ENCODE measurements at places on chromosomes 7 and 10.

DNA sequence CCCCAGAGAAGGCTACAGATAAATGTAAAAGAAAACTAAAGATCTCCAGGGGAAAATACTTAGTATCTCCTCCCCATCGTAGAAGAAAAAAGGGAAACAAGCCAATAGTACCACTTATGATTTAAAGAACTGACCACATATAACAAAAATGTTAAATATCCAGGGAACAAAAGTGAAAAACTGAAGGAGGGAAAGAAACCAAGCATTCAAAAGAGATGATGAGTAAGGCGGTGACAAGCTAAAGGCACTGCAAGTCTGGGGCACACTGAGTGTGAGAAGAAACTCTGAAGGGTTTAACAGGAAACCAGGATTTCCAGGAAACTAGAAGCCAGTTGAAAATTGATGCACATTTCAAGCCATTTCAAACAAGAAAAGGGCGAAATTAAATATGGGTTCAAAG lies 226.3 kb downstream of the AHR start:
- no peak for DNase-seq

GRCh38 chr10:107577221-107577620 lies 412.7 kb upstream of the SORCS1 start:
- no peak for DNase-seq

DNA sequence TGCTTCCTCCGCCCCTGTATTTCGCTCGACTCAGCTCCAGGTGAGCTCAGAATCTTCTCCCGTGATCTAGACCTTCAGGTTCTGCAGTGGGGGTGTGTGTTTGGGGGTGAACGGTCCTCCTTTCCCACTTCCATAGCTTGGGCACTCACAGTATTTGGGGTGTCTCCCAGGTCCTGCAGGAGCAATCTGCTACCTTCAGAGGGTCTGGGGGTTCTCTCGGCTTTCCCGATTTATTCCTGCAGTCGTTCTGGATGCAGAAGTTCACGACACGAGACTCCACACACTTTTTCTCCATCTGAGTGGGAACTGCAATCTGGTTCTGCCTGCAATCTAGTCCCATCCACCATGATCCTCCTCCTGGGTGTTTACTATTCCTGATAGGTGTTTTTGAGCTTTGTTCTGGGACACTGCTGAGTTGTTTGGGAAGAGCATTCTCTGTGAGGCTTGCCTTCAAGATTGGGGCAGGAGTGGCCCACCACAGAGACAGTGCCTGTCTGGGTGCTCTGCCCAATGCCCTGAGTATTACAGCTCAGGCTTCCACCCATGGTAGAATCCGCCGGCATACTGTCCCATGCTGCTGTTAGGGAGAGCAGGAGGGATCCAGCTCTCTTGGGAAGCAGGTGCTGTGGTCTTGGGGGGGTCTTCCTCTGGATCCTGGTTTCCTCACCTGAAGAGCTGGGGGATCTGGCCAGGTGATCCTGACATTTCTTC lies 29.8 kb downstream of the JAKMIP3 start:
- peak; percentile 35 for DNase-seq

DNA sequence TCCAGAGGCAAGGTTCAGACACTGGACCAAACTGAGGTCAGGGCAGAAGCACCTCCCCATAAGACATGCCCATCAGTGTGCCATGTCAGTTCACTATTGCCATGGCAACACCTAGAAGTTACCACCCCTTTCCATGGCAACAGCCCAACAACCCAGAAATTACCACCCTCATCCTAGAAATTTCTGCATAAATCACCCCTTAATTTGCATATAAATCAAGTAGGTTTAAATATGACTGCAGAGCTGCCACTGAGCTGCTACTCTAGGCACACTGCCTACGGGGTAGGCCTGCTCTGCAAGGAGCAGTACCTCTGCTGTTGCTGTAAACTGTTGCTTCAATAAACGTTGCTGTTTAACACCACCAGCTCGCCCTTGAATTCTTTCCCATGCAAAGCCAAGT lies 12.7 kb downstream of the STEAP2 start:
- DNase-seq, result no peak

GRCh38 chr7:81573932-81574331 lies 195.9 kb downstream of the HGF start:
- no peak for DNase-seq

GRCh38 chr10:21694631-21695030 lies 160.6 kb downstream of the MLLT10 start:
- DNase-seq, result no peak

GRCh38 chr10:266974-267425 lies 131.7 kb downstream of the ZMYND11 start:
- no peak for DNase-seq

DNA sequence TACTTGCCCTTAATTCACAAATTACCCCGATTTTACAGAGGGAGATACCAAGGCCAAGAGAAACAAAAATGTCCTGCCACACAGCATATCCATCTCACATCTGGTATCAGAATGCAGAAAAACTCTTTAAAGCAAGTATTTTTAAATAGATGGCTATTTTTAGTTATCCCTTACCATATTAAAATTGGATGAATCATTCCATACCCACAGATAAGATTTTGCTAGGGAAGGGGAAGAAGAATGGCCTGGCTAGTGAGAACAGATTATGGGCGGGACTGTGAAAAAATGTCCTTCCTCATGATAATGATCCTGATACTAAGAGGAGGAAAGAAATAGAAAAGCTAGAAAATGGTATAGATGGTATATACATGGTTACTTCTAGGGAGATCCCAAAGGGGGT lies 80.6 kb upstream of the GATAD1 start:
- no peak for DNase-seq

- no peak for DNase-seq
Measured at GRCh38 chr7:112042631-112043030, 163.6 kb downstream of the DOCK4 start.

DNA sequence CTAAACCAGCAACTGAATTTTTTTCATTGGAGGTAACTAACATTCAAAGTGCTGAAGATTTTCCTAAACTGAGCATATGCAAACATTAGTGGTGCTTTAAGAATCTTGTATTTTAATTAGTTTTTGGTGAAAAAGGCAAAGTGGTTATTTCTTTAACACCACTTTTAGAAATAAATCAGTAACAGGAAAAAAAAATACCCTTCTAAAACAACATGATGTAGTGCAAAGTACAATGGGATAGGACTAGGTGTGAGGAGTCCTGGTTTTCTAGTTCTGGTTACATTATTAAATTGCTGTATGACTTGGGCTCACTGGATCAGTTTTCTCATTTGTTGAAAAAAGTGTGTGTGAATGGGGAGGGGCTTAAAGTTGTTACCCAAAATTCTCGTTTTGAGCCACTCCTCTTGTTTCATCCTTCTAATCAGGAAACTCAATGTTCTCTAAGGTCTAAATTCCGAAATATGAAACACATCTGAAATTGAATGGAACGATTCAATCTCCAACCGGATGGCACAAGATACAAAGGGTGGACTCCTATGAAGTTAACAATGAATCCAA lies 1.8 kb downstream of the WASL start:
- DNase-seq, result no peak

Data from activated CD8-positive, alpha-beta memory T cell treated with anti-CD3 and anti-CD28 coated beads, Interleukin-2, amount 10 ng/mL, durations not matched to agents 7 days and 5 days (primary cell).